ENCODE measurements at places on chromosomes 5 and 9.

DNA sequence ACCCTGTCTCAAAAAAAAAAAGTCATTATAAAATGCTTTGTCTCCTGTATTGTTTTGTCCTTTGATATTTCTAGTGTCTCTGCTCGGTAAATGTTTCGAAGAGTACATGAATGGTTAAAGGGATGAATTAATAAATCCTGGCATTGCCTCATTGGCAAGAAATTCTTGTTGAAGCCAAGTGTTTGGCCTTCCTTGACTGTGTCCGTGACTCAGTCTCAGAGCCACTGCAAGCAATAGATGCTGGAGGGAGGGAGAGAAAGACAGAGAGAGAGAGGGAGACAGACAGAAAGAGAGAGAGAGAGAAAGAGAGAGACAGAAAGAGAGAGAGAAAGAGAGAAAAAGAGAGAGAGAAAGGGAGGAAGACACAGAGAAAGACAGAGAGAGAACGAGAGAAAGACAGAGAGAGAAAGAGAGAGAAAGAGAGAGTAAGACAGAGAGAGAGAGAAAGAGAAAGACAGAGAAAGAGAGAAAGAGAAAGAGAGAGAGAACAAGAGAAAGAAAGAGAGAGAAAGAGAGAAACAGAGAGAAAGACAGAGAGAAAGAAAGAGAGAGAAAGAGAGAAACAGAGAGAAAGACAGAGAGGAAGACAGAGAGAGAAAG is 72.5 kb upstream of the RXRA start:
- DNase-seq, result no peak

- DNase-seq, result no peak
Observed at GRCh38 chr5:132763181-132764036, 13.6 kb downstream of the SEPTIN8 start.

GRCh38 chr5:68192679-68193060 is 22.9 kb upstream of the PIK3R1 start:
- DNase-seq, result no peak

- no peak for DNase-seq
Observed at GRCh38 chr9:92719028-92719647, 45.5 kb downstream of the BICD2 start.

DNA sequence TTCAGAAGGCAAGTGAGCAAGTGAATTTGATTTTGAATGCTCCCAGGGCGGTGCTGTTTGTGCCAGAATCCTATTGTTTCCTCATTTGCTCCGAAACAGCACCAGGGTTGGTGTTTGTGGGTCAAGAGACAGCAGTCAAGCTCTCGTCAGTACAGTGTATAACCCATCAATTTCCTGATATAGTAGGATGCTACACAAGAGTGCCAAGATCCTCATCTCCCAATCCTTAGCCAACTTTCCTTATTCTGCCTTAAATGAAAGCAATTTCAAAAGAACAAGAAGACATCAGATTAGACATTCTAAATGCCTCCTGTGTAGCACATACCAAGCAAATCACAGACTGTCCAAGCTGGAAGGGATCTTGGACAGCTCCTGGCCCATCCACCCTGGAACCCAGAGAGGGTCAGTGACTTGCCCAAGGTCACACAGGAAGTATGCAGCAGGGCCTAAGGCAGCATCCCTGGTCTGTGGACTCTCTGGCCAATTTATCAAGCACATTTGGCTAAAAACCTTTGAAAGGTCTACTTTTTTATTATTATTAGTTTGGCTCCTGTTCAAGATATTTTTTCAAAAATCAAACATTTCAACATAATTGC is 4.5 kb downstream of the WHRN start:
- no peak for DNase-seq

DNA sequence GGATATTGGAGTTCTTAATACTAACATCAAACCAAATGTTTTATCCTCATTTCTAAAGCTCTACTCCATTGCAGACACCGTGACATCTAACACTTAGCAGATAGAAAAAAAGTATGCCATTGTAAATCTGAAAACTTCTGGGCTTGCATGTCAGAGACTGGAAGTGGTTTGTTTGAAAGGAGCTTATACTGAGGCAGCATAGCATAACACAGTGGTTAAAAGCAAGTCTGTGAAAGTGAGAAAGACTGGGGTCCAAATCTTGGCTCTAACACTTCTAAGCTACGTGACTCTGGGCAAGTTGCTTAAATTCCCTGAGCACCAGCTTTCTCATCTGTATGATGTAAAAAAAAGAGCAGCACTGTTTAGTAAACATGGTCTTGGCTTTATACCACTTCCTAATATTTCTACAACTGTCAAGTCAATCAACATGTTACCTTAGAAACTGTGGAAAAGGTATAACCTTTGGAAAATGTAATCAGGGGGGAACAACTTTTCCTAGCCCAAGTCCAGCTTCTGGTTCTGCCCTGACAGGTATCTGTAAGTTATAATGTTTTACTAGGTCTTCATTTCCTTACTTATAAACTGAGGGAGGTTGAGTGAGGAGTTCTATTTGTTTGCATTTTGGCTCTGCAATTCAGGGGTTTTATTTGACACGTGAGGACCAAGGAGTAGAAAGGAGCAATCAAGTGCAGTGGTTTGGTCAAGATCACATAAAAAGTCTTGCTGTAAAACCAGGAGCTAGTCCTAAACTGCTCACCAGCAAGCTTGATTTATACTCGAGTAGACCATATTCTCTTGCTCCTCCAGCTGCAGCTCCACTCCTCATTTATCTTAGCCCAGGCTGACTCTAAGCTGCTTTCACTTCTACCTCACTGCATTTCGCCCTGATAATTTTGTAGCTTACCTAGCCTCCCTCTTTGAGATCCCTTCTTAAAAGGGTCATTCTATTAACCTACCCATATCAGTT is 541.0 kb downstream of the RAB3C start:
- no peak for DNase-seq

DNA sequence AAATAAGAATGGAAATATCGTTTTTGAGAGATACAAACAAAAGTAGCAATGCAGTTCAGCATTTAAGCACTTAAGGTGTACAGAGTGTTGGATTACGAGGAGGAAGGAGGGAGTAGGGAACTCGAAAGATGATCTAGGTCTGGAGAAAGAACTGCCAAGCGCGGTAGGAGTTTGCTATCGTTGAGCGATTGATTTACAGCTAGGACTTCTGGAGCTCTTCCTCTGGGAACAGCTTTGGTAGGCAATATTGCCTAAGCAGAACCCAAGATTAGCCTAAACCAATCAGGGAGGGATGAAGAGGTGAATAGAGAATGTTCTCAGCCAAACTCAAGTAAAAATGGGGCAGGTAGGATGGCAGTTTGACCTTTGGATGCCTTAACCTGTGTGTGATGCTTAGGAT is 965 bp downstream of the CLTA start:
- no peak for DNase-seq

DNA sequence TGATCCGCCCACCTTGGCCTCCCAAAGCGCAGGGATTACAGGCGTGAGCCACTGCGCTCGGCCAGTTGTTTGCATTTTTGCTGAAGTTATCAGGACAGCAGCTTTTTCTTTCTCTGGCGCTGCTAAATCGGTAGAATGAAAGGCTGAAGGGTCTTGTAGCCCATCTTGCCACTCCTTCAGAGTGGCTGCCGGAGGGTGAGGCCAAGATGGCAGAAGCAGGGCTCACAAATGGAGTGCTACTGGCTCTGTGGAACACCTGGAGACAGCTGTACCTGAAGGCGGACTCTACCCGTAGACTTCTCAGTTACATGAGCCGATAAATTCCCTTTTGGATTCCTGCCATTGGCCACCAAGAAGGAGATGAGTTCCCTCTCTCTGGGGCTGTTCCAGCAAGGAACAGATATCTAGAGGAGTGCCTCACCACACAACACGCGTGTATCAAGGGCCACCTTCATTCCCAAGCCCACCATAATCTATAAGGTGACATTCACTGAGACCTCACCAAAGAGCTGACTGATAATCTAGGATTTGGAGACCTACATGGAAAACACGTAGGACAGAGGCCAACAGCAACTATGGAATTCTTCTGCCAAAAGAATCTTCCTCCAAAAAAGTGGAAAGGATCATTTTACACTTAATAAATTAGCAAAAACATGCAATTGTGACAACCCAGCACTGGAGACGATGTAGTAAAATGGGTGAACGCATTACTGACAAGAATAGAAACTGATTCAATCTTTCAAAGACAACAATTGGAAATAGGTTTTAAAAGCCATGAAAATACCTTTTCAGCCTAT is 21.8 kb downstream of the STK10 start:
- DNase-seq, result no peak

Data from esophagus squamous epithelium (tissue), 5 donors.